ENCODE measurements at places on chromosomes 3 and 15.

- DNase-seq: no peak
Measured at GRCh38 chr15:36589971-36590370, 10.5 kb downstream of the CDIN1 start.

- no peak for DNase-seq
Measured at GRCh38 chr15:57496946-57497869, 94.5 kb upstream of the MYZAP start.

DNA sequence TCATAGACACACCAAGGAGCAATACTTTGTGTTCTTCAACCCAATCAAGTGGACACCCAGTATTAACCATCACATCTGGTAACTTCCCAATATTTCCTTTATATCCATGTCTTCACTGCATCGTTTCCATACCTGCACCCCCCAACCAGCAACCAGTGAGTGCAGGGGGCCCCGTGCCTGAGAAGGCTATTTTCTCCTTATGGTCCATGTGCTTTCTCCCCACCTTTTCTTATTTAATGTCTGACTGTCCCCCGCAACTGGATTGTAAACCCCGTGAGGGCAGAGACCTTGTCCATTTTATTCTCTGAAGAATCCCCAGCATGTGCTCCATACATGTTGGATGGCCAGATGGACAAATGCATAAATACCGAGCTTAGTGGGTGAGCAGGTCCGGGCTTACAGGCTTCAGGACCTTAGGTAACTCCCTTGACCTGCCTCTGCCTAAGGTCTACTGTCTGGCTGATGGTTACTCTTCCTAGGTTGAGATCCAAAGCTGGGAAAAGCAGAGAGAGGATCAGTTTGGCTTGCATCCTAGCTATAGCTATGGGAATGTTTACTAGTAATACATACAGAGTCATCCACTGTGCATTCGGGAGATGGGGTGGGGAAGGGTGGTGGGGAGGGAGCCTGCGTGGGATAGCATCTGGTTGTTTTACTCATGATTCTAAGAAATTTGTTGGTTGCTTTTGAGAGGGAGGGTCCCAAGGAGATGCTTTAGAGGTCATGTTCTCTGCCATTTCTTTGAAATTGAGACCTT lies 41.5 kb downstream of the PXYLP1 start:
- DNase-seq: no peak

GRCh38 chr3:105401691-105402149 lies 35.0 kb downstream of the ALCAM start:
- DNase-seq: no peak

GRCh38 chr3:72816862-72817355 lies 31.3 kb downstream of the SHQ1 start:
- DNase-seq: peak; percentile 5

GRCh38 chr3:155519078-155519477 lies 225.6 kb upstream of the STRIT1 start:
- no peak for DNase-seq

DNA sequence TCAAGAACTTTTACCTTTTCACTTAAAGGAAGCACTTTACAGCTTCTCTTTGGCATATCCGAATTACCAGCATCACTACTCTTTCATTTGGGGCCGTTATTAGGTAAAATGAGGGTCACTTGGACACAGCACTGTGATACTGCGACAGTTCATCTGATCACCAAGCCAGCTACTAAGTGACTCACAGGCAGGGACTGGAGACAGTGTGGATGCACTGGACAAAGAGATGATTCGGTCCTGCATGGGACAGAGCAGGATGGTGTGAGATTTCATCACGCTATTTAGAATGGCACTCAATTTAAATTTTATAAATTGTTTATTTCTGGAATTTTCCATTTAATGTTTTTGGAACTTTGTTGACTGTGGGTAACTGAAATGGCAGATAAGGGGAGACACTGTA lies 166.9 kb upstream of the IL12A start:
- no peak for DNase-seq

GRCh38 chr3:196963631-196963953 lies 5.0 kb downstream of the PIGZ start:
- no peak for DNase-seq

GRCh38 chr15:71290881-71291635 lies 175.8 kb downstream of the THSD4 start:
- DNase-seq: no peak

DNA sequence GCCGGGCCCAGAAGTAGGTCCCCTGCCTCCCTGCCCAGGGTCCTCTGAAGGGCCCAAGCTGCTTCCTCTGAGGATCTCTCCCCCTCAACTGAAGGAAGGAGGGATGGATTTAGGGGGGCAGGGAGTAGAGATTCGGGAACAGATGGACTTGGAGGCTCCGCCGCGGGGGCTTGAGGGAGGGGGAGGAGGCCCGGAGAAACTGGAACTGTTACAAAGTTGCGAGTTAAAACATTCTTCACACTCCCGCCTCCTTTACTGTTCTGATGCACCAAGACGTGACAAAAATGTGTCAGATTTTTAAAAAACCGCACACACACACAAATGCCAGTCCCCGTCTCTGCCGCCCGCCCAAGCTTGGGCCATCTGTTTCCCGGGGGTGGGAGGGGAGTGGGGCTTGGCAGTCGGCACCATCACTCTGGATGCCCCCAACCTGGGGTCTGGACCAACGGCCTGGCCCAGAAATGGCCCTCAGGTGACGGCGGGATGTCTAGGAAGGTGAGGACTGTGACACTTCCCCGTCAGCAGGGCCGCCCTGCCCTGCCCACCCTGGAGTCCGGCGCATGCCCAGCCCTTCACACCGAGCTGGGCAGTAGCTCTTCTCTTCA lies 25.0 kb upstream of the LINGO1 start:
- DNase-seq: no peak

Data from hematopoietic multipotent progenitor cell (in vitro differentiated cells).